ENCODE measurements at places on chromosomes 16 and 17. TPM values are rescaled to one million over a fixed set of nuclear protein-coding genes. Genes with fewer than 3 reads are reported as not detected.

- DNase-seq = peak; percentile 43
These were observed 204.5 kb upstream of the RPL38 start for GRCh38 chr17:73998653-73999645.

DNA sequence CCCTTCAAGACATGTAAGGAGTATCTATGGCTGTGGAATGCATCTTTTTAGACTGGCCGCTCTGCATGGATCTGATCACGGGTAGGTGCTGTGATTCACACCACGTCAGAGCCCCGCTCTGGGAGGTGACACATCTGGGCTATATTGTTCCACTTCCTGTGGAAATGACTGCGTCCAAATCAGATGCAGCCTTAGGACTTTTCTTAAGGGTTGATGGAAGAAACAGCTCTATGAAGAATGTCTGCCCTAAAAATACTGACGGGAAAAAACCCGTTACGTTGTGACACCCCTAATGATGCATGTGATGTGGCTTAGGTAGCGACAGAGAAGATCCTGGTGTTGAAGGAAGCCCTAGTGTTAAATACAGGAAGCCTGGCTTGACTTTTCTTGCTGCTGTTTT is 12.2 kb downstream of the BANP start:
- DNase-seq = no peak

- DNase-seq = no peak
These were observed 177.4 kb upstream of the CDH5 start for GRCh38 chr16:66188917-66189725.

DNA sequence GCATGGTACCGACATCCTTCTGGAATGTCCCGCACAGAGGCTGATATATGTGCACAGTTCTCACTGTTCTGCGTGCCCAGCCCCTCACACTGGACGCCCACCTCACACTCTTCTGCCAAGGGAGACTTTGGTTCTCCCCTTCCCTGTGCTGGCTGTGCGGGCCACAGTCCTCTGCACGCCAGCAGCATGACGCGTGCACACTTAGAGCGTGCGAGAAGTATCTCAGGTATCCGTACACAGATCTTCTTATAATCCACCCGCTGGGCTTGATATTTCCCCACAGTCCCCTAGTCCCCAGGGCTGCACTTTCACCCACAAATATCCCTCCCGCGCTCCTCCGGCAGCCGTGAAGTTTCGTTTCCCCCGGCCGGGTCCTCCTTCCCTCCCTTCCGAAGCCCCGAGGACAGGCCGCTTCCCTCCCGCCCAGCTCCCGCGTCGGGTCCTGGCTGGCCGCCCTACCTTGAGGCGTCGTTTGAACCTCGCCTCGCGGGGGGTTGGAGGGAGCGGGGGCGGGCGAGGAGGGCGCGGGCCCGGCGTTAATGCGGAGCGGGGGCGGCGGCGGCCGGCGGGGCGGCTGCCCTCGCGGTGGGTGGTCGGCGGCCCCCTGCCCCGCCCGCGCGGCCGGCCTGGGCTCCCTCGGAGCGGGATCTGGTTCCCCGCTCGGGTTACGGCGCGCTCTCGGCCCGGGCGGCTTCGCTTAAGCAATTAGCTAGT is 5.0 kb upstream of the FOXF1 start:
- DNase-seq = peak; percentile 56

DNA sequence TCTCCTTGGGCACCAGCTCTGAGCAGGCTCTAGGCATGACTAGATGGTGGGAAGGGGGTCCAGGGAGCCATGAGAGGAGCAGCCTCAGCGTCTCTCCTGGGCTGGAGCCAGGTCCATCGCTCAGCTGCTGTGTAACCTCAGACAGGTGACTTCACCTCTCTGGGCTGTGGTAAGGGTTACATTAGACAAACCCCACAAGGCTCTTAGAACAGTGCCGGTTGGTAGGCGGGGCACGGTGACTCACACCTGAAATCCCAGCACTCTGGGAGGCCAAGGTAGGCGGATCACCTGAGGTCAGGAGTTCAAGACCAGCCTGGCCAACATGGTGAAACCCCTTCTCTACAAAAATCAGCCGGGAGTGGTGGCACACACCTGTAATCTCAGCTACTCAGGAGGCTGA is 18.1 kb upstream of the NPTX1 start:
- no peak for DNase-seq

GRCh38 chr17:2985318-2985717 is 78.1 kb downstream of the OR1D5 start:
- no peak for DNase-seq

Gene GALR2
- total RNA-seq = 0.06 TPM

Gene RSAD1
- total RNA-seq = 17.3 TPM

Gene CES3
- total RNA-seq = 0.08 TPM
